ENCODE measurements at places on chromosomes 1 and 21.

DNA sequence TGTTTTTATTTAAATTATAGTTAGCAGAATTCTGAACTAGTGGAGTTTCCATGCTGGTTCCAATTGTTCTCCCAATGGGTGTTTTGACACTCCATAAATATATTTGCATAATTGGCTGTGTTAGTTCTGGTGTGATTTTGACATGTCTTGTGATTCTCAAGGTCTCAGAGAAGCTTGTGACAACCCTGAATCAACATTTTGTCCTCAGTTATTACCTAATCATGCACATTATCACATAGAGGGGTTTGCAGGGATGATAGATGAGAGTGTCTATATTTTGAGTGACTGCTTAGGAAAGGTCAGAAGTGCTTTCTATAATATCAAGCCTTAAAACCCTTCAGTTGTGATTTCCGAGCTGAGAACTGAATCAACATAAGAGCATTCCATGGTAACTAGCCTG lies 11.5 kb upstream of the KCNK2 start:
- DNase-seq = no peak

DNA sequence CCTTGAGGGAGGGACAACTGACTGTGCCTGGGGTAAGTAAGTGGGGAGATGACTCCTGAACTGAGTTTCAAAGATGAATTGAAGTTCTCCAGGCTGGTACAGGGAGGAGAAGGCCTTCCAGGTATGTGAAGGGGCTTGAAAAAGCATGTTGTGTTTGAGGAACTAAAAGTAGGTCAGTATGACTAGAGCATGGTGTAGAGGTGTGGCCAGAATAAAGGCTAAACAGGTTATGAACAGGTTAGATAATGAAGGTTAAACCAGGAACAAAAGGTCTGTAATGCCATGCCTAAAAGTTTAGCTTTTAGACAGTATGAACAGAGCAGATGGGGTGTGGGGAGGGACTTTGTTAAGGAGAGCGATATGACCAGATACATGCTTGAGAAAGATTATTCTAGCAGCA lies 7.3 kb upstream of the CLSPN start:
- no peak for DNase-seq

GRCh38 chr1:113192242-113192641 lies 119.2 kb downstream of the LRIG2 start:
- DNase-seq = no peak

- no peak for DNase-seq
Measured at GRCh38 chr1:117820694-117821381, 108.6 kb downstream of the GDAP2 start.

DNA sequence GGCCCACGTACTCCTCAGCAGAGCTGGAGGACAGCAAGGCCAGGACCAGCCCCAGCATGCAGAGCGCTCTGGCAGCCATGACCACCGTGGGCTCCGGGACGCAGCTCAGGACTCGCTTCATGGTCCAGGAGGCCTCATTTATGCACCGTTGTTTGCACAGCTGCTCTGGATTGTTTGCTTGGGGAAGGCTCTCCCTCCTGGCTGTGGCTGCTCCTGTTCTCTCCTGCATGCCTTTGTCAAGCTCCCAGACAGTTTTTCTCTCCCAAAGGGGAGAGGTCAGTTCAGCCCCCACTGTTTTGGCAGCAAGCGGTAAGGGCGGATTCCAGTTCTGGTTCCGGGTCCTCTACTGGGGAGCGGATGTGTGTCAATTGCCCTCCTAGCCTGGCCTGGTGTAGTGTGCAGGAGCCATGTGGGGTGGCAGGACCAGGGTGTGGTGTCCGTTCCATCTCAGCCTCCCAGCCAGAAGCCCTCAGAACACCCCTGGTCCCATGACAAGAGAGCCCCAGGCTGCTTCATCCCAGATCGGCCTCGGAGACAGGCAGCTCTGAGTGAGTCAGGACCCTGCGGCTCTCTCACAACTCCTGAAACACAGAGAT lies at the start of gene TFF3:
Gene TFF3, minus strand, starts transcription at position 114 of the 596 bp plus-strand sequence. Its CDS starts 35 bp downstream, at position 79.
- DNase-seq = no peak

All from NK-92 treated with Interleukin-12 subunit alpha and Interleukin-12 subunit beta, amount 100 ng/mL, for 24 hours (cell line).